ENCODE measurements at places on chromosomes 16 and 17.
A peak's percentile ranks its signal among the peaks of the same experiment; 100 is the strongest.

DNA sequence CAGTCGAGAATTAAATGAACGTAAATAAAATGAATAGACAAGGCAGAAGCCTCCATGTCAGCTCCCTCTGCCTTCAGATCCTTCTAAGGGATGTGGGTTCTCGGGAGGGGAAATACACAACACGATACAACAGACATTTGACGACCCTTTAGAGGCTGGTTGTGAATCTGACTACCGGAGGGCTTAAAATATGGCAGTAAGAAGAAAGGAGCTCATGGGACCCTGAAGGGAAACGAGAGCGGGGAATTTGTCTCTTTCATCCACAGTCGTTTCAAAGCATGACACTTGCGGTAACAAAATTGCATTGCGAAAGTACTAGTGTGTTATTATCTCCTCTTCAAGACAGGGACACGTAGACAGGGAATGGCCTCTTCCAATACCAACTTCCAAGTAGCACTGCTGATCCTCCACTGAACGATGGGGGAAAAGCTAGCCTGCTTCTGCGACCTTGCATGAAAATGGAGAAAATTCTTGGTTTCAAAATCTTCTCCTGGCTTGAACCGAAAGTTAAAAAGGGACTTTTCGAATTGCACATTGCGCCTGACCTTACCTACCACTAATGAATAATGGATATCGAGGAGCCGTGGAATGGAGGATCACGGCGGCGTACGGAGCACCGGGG lies 1.2 kb upstream of the TNRC6C start:
- no peak for DNase-seq

- DNase-seq = no peak
Observed at GRCh38 chr16:31006086-31006385, 4.4 kb downstream of the STX1B start.

- no peak for DNase-seq
Observed at GRCh38 chr16:85101956-85102630, 10.2 kb downstream of the CIBAR2 start.

DNA sequence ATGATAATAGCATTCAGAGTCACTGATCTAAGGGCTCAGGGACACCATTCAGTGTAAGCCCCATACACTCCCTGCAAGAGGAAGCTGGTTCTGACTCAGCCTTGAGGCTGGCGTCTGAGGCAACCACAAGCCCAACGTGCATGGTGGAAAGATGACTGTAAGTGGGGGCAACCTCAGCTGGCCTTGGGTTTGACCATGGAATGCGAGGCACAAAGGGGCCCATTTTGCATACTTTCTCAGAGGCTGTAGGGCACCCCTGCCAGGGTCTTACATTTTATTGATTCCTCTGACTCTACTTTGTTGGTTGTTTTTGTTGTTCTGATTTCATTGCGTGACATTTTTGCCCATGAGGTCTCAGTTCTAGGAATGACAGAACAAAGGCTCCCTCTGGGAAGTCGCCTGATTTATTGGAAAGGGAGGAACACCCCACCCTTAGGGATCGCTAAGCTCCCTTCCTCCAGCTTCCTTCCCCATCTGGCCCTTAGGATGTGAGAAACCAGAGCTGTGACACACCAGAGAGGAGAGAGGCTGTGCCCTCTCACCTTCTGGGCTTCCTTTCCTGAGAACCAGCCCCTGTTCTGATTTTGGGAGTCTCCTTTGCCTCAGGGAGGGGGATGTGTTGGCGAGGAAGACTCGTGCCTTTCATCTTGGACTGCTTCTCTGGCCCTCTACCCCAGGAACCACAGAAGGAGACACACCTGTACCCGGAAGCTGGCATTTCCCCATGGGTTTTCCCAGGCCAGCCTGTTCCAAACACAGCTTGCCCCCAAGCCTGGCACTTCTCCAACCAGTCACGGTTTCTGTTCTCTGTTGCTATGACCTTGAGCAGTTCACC lies 5.6 kb upstream of the CIITA start:
- peak; percentile 60 for DNase-seq

GRCh38 chr17:8300627-8301242 lies 5.5 kb upstream of the SLC25A35 start:
- peak; percentile 83 for DNase-seq

GRCh38 chr17:60169921-60170817 lies 20.4 kb downstream of the CA4 start:
- DNase-seq = peak; percentile 41

- DNase-seq = peak; percentile 35
Observed at GRCh38 chr17:67478401-67479041, 101.4 kb downstream of the PITPNC1 start.

GRCh38 chr16:35525979-35526590 lies 2066.7 kb downstream of the TP53TG3F start:
- no peak for DNase-seq

- no peak for DNase-seq
Observed at GRCh38 chr17:20097330-20097729, 88.2 kb downstream of the SPECC1 start.

DNA sequence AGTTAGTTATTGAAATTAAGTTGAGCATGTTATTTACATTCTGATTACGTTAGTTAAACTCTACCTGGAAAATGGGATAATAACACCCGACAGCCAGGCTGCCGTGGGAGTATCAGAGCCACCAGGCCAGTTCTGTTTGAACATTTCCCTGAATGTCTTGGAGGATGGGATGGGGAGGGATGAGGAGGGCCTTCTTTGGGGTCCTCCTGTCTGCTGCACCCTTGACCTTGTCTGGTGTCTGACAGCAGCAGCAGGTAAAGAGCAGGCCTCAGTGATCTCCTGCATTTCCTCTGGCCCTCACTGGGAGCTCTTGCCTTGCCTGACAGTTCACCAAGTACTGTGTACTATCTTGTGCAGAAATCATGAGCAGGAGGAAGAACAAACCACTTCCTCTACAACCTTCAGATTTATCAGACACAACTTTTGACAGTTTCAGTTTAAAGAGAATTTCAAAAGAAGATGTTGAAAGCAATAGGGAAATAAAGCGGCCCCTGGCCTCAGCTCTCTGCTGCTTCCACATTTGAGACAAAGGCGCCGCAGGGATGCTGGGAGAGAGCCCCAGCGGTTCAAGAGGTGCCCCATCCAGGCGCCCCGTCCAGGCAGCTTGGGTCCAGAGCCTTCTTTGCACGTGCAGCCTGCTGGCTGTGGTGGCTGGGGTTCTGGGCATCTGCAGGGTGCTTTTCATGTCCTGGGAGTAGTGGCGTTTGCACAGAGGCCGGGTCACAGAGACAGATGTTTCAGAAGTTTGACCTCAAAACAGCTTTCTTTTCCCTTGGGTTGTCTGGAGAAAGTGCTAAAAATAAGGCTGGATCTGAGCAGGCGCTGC lies 25.3 kb downstream of the CMIP start:
- DNase-seq = peak; percentile 68

DNA sequence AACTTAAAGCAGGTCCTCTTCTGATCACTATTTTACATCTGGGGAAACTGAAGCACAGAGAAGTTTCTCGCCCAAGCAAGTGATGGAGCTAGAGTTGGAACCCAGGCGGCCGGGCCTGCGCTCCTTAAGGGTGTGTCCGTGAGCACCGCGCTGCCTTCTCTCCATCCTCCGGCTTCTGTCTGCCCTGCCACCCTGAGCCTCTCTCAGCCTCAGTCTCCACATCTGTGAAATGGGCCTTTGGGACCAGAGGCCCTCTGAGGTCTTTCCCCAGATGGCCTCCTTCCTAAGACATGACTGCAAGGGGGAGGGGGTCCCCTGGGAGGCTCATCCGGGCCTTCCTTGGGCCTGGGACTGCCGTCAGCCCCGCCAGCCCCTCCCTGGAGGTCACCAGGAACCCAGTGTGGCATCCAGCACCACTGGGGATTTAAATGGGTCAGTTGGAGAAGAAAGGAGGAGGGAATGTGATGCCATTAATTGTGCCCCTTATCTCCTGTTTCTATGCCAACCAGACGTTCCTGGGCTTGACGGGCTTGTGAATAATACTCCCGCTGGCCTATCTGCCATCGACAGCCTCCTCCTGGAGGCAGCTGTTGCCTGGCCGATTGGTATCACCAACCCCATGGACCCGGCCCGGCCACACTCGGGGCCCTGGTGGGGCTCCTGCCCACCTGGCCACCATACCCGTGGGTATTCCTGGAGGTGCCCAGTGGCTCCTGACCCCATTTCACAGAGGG lies 5.1 kb downstream of the ZFPM1 start:
- no peak for DNase-seq

GRCh38 chr16:62194828-62195227 lies 158.6 kb upstream of the CDH8 start:
- no peak for DNase-seq

DNA sequence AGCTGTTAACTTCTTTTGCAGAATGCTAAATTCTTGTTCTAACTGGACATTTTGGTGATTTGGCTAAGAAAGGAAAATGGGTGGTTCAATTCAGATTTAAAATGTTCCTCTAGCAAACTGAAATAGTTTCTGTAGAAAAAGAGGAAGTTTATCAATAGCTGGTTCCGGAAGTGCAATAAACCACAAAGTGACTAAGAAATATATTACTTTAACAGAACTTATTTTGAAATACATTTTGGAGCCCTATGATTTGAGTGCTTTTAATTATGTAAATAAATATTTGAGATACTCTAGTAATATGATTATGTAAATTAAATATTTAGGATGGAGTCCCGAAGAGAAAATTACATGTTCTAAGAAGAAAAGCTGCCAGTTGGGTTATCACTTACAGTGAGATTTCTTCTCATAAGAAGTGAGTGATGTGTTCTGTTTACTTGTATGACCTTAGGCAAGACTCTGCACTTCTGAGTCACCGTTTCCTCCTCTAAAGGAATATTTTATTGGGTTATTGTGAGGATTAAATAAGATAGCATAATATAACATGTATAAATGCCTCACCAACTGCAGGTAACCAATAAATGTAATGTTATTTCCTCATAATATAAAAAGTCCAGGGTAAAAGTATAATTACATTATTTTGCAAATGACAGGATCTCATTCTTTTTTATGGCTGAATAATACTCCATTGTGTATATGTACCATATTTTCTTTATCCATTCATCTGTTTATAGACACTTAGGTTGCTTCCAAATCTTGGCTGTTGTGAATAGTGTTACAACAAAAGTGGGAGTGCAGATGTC lies at the start of gene EVI2B:
Gene EVI2B (minus strand): TSS at position 73 of the 800 bp plus-strand sequence. CDS start 8,445 bp downstream, outside the sequence.
- peak; percentile 65 for DNase-seq

- no peak for DNase-seq
Observed at GRCh38 chr16:1177750-1178149, 24.8 kb downstream of the CACNA1H start.

DNA sequence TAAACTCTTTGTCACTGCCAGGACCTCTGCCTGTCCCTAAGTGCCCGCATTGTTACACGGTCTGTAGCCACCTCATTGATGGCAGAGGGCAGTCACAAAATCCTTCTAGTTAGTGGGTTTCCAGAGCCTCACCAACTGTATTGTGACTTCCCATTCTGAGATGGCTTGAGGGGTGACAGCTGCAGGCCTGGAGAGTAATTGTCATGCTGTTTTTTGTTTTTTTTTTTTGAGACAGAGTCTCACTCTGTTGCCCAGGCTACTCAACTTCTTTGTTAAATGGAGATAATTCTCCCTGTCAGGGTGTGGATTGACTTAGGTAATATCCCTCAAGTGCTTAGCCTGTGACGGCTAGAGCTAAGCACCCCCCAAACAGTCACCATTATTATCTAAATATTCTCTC lies 77.9 kb downstream of the SDR42E1 start:
- DNase-seq = no peak

- DNase-seq = peak; percentile 97
Observed at GRCh38 chr17:75289115-75289831, at the start of gene SLC25A19. Gene SLC25A19, minus strand, starts transcription at chr17:75289433. Its CDS starts 2,669 bp downstream, at chr17:75286764.

DNA sequence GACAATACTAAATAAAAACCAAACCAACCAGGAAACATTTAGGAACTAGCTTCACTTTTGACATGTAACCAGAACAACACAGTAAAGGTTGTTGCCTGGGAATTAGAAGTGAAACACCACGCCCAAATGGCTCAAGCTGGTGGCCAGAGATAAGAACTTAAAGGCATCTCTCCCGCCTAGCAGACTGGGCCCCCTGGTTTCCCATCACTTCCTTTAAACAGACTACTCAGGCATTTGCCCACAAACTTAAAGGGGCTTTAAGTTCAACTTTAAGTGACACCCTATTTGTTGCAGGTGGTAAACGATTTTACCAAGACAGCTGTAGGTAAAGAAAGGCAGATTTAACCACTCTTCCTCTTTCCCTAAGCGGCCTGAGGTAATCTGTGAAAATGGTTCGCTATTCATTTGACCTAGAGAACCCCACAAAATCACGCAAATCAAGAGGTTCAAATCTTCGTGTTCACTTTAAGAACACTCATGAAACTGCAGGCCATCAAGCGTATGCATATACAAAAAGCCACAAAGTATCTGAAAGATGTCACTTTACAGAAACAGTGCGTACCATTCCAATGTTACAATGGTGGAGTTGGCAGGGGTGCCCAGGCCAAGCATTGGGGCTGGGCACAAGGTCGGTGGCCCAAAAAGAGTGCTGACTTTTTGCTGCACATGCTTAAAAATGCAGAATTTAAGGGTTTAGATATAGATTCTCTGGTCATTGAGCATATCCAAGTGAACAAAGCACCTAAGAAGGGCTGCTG lies 40.8 kb upstream of the BPTF start:
- DNase-seq = no peak

DNA sequence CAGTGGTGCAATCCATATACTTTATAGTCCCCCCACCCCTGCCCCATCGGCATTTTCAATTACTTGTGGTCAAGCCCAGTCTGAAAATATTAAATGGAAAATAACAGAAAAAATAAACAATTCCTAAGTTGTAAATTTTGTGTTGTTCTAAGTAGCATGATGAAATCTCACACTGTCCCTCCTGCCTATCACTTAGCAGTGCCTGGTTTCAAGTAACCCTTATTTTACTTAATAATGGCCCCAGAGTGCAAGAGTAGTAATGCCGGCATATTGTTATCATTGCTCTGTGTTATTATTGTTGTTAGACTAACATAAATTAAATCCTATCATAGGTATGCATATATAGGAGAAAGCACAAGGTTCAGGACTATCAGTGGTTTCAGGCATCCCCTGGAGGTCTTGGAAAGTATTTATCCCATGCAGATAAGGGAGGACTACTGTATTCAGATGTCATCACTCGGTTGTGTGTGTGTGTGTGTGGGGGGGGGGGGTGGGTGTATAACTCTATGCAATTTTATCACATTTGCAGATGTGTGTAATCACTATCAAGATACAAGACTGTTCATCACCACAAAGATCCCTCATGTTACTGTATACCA lies 9.3 kb downstream of the UBE2G1 start:
- DNase-seq = no peak

GRCh38 chr16:11078812-11079459 lies 134.6 kb downstream of the CLEC16A start:
- DNase-seq = no peak

DNA sequence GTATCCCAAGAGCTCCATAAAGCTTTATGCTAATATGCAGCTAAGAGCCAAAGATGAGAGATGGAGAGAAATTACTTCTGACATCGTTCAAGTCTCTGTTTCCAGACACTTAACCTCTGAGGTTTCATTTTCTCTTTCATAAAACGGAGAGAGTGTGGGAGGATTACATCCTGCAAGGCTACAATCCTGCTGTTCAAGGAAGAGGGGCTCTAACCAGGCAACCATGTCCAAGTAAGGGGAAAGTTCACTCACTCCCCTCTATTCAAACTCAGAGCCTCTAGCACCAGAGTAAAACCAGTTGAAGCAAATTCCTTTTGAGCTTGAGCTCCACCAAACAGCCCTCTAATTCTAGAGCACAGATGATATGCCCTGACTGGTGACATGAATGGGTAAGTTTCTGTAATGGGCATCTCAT lies 397.4 kb downstream of the NPIPA8 start:
- DNase-seq = no peak
